ENCODE measurements at places on chromosomes 5 and 9. TPM values are rescaled to one million over a fixed set of nuclear protein-coding genes. Genes with fewer than 3 reads are reported as not detected.

Gene AQP3
- total RNA-seq: 0.17 TPM

Gene COL5A1
- total RNA-seq: 6.5 TPM

Gene NR2F1-AS1
- 2.2 TPM for total RNA-seq

Gene KCNIP1
- total RNA-seq: not detected

Gene CATSPER3
- 0.13 TPM for total RNA-seq

Gene SPAAR
- total RNA-seq: 0.23 TPM
